ENCODE measurements at places on chromosomes 13 and 19. TPM values are rescaled to one million over a fixed set of nuclear protein-coding genes. Genes with fewer than 3 reads are reported as not detected.

The MEIOSIN gene
- total RNA-seq = not detected

The C5AR1 gene
- total RNA-seq = 2.6 TPM

The TNFSF9 gene
- not detected for total RNA-seq

The ZNF667 gene
- total RNA-seq = 1.3 TPM

The GARIN5A gene
- total RNA-seq = 1.0 TPM

The GPR183 gene
- not detected for total RNA-seq

The ZNF682 gene
- 3.0 TPM for total RNA-seq

The SYNE4 gene
- total RNA-seq = 9.3 TPM

The IGFL1 gene
- not detected for total RNA-seq

- no peak overlapping the region for H3K4me3 ChIP-seq
Measured at GRCh38 chr19:55646889-55647731, 902 bp upstream of the CCDC106 start.

- no peaks in the 10 kb centered on the region for H3K27me3 ChIP-seq
- no peak overlapping the region for H3K4me3 ChIP-seq
- no peaks in the 10 kb centered on the region for H3K36me3 ChIP-seq
- no peak for DNase-seq
- peaks cover 24% of the 10 kb centered on the region for H3K4me1 ChIP-seq
Measured at GRCh38 chr13:40192858-40193257, 473.6 kb downstream of the FOXO1 start.

GRCh38 chr13:22793598-22794134, 387.1 kb upstream of the SGCG start:
- no peak overlapping the region for H3K27ac ChIP-seq
- H3K27me3 ChIP-seq = no peaks in the 10 kb centered on the region
- no peak overlapping the region for H3K4me3 ChIP-seq
- H3K36me3 ChIP-seq = no peaks in the 10 kb centered on the region
- no peaks in the 10 kb centered on the region for H3K4me1 ChIP-seq
- no peak for DNase-seq

- peaks cover 47% of the 10 kb centered on the region for H3K4me1 ChIP-seq
- no peak overlapping the region for H3K4me3 ChIP-seq
- H3K27ac ChIP-seq = no peak overlapping the region
- peaks cover 20% of the 10 kb centered on the region for H3K36me3 ChIP-seq
- DNase-seq = no peak
Measured at GRCh38 chr19:15253061-15253460, 20.8 kb upstream of the EPHX3 start.

DNA sequence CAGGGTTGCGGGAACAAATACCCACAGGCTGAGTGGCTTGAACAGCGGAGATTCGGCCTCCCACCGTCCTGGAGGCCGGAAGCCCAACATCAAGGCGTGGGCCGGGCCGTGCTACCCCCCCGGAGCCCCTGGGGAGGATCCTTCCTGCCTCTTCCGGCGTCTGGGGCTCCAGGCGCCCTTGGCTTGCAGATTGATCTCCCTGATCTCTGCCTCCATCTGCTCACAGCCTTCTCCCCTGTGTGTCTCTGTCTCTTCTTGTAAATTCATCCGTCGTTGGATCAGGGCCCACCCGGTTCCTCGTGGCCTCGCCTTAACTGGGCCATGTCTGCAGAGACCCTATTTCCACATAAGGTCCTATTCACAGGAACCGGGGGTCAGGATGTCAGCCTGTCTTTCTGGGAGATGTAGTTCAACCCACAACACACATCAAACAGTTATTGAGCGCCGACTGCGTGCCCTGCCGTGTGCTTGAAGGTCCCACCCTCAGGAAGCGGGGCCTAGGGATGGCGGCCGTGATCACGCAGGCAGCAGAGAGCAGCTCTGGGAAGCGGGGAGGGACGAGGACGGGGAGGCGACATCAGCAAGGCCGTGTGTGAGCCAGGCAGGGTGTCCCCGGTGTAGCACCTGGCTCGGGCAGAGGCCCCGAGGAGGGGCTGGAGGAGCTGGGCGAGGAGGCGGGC, 21.3 kb downstream of the HCN2 start:
- H3K36me3 ChIP-seq = no peaks in the 10 kb centered on the region
- peaks cover 5% of the 10 kb centered on the region for H3K4me1 ChIP-seq
- no peak for DNase-seq
- no peaks in the 10 kb centered on the region for H3K27me3 ChIP-seq

GRCh38 chr13:33340631-33341030, 55.1 kb upstream of the STARD13 start:
- no peaks in the 10 kb centered on the region for H3K36me3 ChIP-seq
- no peak overlapping the region for H3K4me3 ChIP-seq
- no peaks in the 10 kb centered on the region for H3K4me1 ChIP-seq
- H3K27ac ChIP-seq = no peak overlapping the region
- no peak for DNase-seq
- H3K27me3 ChIP-seq = no peaks in the 10 kb centered on the region

- H3K4me1 ChIP-seq = no peaks in the 10 kb centered on the region
- H3K27ac ChIP-seq = no peak overlapping the region
- H3K27me3 ChIP-seq = no peaks in the 10 kb centered on the region
Measured at GRCh38 chr13:100597253-100597652, 8.7 kb upstream of the GGACT start.

- DNase-seq = no peak
- H3K27me3 ChIP-seq = no peaks in the 10 kb centered on the region
- H3K4me1 ChIP-seq = peaks cover 13% of the 10 kb centered on the region
- peaks cover 3% of the 10 kb centered on the region for H3K36me3 ChIP-seq
- H3K27ac ChIP-seq = no peak overlapping the region
- H3K4me3 ChIP-seq = no peak overlapping the region
Measured at GRCh38 chr19:6226012-6226411, 53.8 kb downstream of the MLLT1 start.

- no peak overlapping the region for H3K4me3 ChIP-seq
- no peaks in the 10 kb centered on the region for H3K27me3 ChIP-seq
- H3K4me1 ChIP-seq = no peaks in the 10 kb centered on the region
- H3K27ac ChIP-seq = no peak overlapping the region
- no peaks in the 10 kb centered on the region for H3K36me3 ChIP-seq
Measured at GRCh38 chr13:96822895-96823294, 171.4 kb downstream of the OXGR1 start.

- DNase-seq = no peak
- H3K4me3 ChIP-seq = no peak overlapping the region
Measured at GRCh38 chr19:5667751-5668271, 12.5 kb downstream of the MICOS13 start.

DNA sequence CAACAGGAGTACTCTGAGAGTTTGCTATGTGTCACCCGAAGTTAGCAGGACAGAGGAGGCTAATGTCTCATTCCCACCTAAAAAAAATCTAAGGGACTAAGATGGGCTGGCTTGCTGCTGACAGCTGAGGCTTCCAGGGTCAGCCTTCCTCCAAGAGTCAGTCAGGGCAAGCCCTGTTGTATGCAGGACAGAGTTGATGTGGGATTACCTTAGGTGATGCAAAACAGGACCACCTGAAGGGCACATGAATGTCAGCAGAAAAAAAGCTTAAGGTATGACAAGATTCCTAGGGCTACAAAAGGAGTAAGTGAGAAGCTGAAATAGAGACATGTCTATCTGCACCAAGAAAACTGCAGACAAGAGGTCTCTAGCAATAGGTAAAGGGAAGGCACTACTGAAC, 151.5 kb downstream of the NHLRC3 start:
- H3K4me1 ChIP-seq = no peaks in the 10 kb centered on the region
- no peak overlapping the region for H3K4me3 ChIP-seq
- no peak overlapping the region for H3K27ac ChIP-seq
- H3K27me3 ChIP-seq = no peaks in the 10 kb centered on the region

GRCh38 chr13:110411688-110412059, 104.6 kb downstream of the COL4A2 start:
- H3K4me3 ChIP-seq = no peak overlapping the region
- peak overlapping the region; percentile 75 for H3K27ac ChIP-seq
- peaks cover 20% of the 10 kb centered on the region for H3K4me1 ChIP-seq
- DNase-seq = no peak

DNA sequence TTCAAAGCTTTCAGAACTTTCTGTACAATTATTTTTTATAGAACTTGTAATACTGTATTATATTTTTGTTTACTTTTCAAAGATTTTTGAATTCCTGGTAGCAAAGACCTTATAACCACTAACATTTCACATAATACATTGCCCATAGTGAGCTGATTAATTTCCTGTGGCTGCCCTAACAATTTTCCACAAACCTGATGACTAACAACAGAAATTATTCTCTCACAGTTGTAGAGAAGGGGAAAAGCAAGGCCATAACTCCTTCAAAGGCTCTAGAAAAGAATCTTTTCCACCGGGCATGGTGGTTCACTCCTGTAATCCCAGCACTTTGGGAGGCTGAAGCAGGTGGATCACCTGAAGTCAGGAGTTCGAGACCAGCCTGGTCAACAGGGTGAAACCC, 19.1 kb downstream of the KLF12 start:
- no peaks in the 10 kb centered on the region for H3K4me1 ChIP-seq
- H3K4me3 ChIP-seq = no peak overlapping the region
- no peaks in the 10 kb centered on the region for H3K36me3 ChIP-seq
- H3K27ac ChIP-seq = no peak overlapping the region

GRCh38 chr13:26021956-26022355, 29.9 kb downstream of the SHISA2 start:
- peak overlapping the region; percentile 52 for H3K27ac ChIP-seq
- no peak overlapping the region for H3K4me3 ChIP-seq
- no peak for DNase-seq
- H3K27me3 ChIP-seq = no peaks in the 10 kb centered on the region
- peaks cover 32% of the 10 kb centered on the region for H3K4me1 ChIP-seq

DNA sequence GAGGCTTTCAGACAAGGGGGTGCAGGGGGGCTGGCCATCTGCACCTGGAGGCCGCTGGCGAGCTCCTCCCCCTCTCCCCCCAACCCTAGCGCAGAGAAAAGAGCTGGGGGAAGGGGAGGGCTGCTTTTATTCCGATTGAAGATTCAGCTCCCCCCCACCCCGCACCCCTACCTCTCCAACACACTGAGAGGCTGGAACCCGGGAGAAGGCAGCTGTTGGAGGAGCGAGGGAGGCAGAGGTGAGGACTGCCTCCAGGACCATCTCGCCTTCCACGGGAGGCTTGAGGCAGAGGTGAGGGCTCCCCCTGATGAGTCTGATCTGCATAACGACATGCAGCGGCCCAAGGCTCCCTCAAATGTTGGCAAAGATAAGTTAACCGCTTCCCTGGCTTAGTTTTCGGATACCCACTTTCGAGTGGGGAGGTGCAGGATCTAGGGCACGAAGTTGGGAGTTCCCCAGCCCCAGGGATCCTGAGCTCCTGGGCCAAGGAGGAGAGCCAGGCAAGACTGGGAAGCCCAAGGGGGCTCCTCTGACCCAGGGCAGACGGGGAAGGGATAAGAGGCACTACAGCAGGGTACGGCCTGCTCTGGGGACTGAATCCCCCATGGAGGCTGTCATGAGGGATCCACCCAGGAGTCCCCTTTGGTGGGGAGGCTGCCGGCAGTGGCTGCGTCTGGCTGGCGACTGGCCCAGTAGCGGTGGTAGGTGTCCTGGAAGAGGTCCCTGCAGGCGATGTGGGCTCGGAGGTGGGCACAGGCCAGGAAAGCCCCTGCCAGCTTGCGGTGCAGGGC, 1.2 kb upstream of the NUMBL start:
- no peak overlapping the region for H3K4me3 ChIP-seq
- H3K27ac ChIP-seq = peak overlapping the region; percentile 76
- no peak for DNase-seq
- H3K27me3 ChIP-seq = no peaks in the 10 kb centered on the region
- peaks cover 3% of the 10 kb centered on the region for H3K36me3 ChIP-seq
- H3K4me1 ChIP-seq = peaks cover 19% of the 10 kb centered on the region

DNA sequence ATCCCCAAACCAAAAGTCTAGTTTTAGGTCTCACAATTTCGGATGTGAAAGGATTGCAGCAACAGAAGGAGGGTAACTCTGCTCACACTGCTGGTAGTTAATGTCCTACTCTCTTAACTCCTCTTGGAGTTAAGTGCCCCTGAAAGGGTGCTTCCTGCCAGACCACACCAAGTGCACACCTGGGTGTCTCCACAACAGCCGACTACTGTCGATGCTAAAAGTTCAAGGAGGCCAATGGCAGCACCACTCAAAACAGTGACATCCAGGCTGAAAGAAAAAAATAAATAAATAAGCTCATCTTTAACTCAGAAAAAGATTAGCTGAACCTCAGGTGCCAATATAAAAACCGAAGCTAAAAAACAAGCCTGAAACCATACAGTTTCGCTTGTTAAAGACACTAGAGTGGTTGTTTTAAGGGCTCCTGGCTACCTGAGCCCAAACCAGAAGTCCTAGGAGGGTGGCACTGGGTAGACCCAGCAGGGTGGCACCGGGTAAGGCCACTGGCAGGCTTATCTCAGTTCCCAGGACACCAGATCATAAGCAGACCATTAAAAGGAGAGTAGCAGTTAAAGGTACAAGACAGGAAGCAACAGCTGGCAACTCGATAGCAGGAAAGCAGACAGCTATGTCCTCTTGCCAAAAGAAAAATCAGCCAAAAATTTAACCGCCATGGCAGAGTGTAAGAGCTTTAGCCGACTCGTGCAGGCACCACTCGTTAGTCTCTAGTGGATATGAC, 39.3 kb downstream of the BRD4 start:
- peaks cover 1% of the 10 kb centered on the region for H3K36me3 ChIP-seq
- DNase-seq = peak; percentile 23
- no peaks in the 10 kb centered on the region for H3K27me3 ChIP-seq
- no peak overlapping the region for H3K4me3 ChIP-seq

- H3K36me3 ChIP-seq = no peaks in the 10 kb centered on the region
- DNase-seq = peak; percentile 46
- peak overlapping the region; percentile 95 for H3K27ac ChIP-seq
- no peaks in the 10 kb centered on the region for H3K27me3 ChIP-seq
Measured at GRCh38 chr19:44742330-44743061, 6.0 kb upstream of the BCL3 start.

Data from body of pancreas (tissue), 4 donors.